ENCODE measurements at places on chromosomes 16 and 17.

- no peak for DNase-seq
Measured at GRCh38 chr16:27431773-27432532, 30.0 kb downstream of the IL21R start.

DNA sequence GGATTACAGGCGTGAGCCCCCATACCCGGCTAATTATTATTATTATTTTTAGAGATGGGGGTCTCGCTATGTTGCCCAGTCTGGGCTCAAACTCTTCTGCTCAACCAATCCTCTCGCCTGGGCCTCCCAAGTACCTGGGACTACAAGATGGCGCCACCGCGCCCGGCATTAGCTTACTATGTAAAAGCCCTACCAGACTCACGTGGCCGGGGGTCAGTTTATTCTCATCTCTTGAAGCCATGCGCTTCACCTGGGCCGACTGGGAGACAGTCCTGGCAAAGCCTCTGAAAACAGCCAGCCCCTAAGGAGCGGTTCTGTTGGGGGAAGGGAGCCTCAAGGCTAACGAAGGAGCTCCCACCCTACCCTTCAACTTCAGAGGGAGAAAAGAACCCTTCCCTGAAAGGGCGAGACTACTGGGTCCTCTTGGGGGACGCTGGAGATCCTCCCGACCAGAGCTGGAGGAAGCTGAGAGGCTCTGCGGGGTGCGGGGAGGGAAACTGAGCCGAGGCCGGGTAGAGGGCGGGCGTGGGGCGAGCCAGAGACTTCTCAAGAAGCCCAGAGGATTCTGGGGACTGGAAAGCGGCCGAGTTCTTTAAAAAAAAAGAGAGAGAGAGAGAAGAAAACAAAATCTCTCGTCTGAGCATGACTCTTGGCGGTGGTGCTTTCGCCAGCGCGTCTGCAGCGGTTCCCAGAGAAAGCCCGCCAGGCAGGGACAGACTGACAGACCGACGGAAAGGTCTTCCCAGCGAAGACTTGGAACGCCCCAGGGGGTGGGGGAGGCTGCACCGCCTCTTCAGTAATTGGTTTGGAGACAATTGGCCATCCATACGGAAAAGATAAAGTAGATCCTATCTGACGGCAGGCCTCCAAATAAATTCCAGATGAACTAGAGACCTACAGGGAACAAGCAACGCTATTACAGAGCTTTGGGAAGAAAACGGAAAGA is 5.6 kb upstream of the TUBG2 start:
- DNase-seq = no peak

GRCh38 chr16:25135254-25135878 is 23.8 kb downstream of the LCMT1 start:
- DNase-seq = no peak

- no peak for DNase-seq
Measured at GRCh38 chr16:67006930-67007658, 18.7 kb downstream of the CES4A start.

- DNase-seq = no peak
Measured at GRCh38 chr17:76148015-76148326, 6.9 kb upstream of the FOXJ1 start.

- DNase-seq = no peak
Measured at GRCh38 chr17:73309727-73310596, 1.8 kb downstream of the CDC42EP4 start.

- no peak for DNase-seq
Measured at GRCh38 chr17:33888455-33888854, 366.6 kb upstream of the CCL2 start.
